ENCODE measurements at places on chromosomes 3 and 15.
A peak's percentile ranks its signal among the peaks of the same experiment; 100 is the strongest.

- H3K4me1 ChIP-seq, result peaks cover 14% of the 10 kb centered on the region
- peak; percentile 26 for DNase-seq
- no peaks in the 10 kb centered on the region for H3K27me3 ChIP-seq
- H3K36me3 ChIP-seq, result no peaks in the 10 kb centered on the region
- no peak overlapping the region for H3K27ac ChIP-seq
These were observed 353.3 kb downstream of the LPP start for GRCh38 chr3:188507244-188507720.

DNA sequence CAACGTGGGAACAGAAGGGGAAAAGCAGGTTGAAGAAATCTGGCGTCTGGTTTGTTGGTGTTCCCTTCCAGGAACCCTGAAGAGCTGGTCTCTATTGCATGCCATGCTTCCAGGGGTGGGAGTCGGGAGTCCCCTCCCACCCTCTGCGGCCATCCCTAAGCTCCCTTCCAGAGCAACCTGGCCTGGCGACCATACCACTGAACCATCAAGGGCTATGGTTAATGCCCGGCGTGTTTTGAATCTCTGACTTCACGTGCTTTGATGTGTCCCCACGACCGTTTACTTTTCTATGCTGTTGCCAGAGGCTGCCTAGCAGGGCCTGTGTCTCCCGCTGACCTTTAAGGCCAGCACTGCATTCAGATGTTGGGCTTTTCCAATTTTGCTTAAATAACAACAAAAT, 696 bp upstream of the SNRK start:
- H3K27ac ChIP-seq, result no peak overlapping the region
- peaks cover 36% of the 10 kb centered on the region for H3K4me1 ChIP-seq
- DNase-seq, result peak; percentile 25
- peak overlapping the region; percentile 69 for H3K4me3 ChIP-seq

DNA sequence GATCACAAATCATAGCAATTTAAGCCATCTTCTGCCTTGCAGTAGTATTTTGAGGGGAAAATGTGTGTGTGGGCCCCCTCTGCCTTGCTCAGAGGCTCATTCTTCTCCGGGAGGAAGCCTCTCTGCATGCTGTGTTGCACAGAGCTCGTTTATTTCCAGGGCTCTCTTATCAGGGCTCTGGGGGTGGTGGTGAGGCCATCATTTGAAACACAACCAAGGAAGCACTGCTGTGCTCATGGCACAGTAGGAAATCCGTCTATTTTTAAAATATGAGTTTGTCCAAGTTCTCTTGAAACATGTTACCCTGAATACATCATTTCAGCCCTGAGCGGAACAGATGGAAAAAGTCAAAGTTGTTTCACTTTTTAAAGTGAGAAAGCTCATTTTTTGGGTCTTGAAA, 369.0 kb upstream of the CFAP20DC start:
- H3K27ac ChIP-seq, result no peak overlapping the region
- no peaks in the 10 kb centered on the region for H3K27me3 ChIP-seq
- peaks cover 1% of the 10 kb centered on the region for H3K4me1 ChIP-seq
- no peaks in the 10 kb centered on the region for H3K36me3 ChIP-seq
- no peak for DNase-seq

- no peak overlapping the region for H3K4me3 ChIP-seq
- H3K36me3 ChIP-seq, result no peaks in the 10 kb centered on the region
- H3K4me1 ChIP-seq, result peaks cover 4% of the 10 kb centered on the region
- no peak for DNase-seq
- H3K27me3 ChIP-seq, result no peaks in the 10 kb centered on the region
- no peak overlapping the region for H3K27ac ChIP-seq
These were observed 30.2 kb downstream of the TTBK2 start for GRCh38 chr15:42890161-42890913.

GRCh38 chr3:110067527-110067926, 730.2 kb upstream of the DPPA4 start:
- no peaks in the 10 kb centered on the region for H3K4me1 ChIP-seq
- H3K27me3 ChIP-seq, result no peaks in the 10 kb centered on the region
- no peaks in the 10 kb centered on the region for H3K36me3 ChIP-seq
- H3K4me3 ChIP-seq, result no peak overlapping the region

DNA sequence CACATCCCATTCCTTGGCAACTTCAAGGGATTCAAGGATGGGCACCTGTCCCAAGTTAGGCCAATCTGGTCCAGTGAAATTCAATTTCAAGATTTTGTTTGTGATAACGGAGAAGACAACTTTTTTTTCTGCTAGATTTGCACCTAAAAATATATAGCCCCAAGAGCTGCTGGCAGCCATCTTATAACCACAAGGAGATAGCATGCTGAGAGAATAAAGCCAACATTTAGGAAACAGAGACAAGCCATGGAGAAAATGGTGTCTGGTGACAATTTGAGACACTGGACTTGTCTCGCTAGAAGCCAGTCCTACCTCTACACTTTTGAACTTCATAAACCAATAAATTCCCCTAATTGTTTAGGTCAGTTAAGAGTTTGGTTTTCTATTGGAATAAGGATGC, 5.4 kb downstream of the PARL start:
- H3K4me1 ChIP-seq, result peaks cover 12% of the 10 kb centered on the region

- H3K4me1 ChIP-seq, result no peaks in the 10 kb centered on the region
- DNase-seq, result no peak
- no peak overlapping the region for H3K4me3 ChIP-seq
- H3K27me3 ChIP-seq, result no peaks in the 10 kb centered on the region
These were observed 45.1 kb upstream of the TPM1 start for GRCh38 chr15:62997441-62997840.

DNA sequence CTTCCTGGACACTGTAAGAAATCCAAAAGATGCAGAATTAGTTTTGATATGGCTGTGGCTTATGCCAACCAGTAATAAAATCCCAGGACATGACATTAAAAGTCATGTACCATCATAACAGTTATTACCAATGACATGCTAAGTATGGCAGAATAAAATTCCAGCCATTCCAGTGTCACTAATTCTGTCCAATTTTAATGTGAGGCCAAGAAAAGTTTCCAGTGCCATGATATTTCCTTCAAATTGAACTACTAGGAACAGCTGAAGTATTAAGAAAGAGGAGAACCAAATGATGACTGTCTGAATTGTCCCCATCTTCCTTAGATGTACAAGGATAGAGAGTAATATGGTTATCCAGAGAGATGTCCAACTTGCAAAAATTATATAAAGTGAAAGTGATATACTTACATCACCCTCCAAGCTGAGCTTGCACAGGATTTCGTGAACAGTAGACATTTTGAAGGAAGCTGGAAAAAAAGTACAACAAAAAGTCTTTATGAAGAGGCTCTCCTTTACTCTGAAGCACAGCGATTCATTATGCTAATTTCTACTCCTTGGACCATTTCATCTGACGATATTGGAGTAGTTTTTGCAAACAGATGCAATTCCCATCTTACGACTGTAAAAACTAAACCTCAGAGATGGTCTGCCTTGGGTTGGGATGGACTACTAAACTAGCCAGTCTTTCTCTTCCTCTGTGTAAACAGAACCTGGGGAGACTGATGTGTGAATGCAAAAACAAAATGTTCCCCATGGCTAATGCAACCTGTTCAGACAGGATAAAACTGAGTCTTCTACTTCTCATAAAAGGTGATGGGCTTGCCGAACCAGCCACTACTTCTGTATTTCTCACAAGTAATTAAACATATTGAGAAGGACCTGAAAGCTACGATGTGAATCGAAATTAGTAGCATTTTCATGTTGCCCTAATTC, 11.9 kb downstream of the ANXA2 start:
- no peak for DNase-seq
- H3K4me1 ChIP-seq, result no peaks in the 10 kb centered on the region
- H3K4me3 ChIP-seq, result no peak overlapping the region
- H3K27ac ChIP-seq, result no peak overlapping the region
- H3K36me3 ChIP-seq, result peaks cover 7% of the 10 kb centered on the region

DNA sequence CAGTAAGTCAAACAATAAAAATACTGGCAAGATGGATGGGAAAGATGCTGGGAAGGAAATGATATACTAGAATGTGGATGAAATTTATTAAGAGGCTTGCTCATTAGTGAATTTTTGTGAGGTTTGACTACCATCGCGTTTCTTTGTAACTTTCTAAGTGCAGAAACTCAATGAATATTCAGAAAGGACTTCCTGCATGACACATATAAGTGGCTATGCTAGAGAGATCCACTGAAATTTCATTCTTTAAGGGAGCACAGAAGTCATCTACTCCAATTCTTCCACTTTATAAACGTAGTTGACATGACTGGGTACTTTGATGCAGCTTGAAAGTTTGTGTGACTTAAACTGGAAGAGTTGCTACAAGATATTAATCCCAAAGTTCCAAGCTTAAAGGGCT, 88.0 kb downstream of the SHQ1 start:
- no peaks in the 10 kb centered on the region for H3K27me3 ChIP-seq
- peaks cover 28% of the 10 kb centered on the region for H3K4me1 ChIP-seq
- H3K27ac ChIP-seq, result no peak overlapping the region
- no peaks in the 10 kb centered on the region for H3K36me3 ChIP-seq
- H3K4me3 ChIP-seq, result no peak overlapping the region

- no peak overlapping the region for H3K4me3 ChIP-seq
- no peak overlapping the region for H3K27ac ChIP-seq
These were observed 50.1 kb upstream of the UBE2E2 start for GRCh38 chr3:23152989-23153388.

GRCh38 chr3:8784676-8785435, 15.4 kb upstream of the OXTR start:
- no peak for DNase-seq
- H3K36me3 ChIP-seq, result no peaks in the 10 kb centered on the region
- no peak overlapping the region for H3K4me3 ChIP-seq
- no peaks in the 10 kb centered on the region for H3K27me3 ChIP-seq
- H3K27ac ChIP-seq, result no peak overlapping the region

DNA sequence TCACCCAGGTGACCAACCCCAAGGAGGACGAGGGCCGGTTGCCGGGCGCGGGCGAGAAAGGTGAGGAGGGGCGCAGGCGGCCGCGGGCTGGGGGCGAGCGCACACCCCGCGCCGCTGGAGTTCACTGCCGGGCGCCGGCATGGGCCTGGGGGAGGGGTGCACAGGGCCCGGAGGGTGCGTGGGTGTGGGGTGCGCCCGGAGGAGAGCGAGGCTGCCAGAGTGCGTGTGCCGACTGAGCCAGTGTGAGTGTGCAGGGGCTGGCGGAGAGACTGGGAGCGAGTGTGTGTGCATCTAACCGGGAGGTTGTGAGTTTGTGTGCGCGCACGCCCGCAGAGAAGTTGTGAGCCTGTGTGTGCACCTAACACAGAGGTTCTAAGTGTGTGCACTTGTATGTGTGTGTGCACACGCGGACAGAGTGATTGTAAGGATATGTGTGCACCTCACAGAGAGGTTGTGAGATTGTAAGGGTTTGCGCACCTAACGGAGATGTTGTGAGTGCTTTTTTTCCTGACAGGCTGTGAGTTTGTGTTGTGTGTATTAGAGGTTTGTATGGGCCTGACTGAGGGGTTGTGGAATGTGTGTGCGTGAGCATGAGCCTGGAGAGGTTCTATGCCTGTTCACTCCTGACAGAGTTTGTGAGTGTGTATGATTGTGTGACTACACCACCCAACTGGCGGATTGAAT, 681 bp downstream of the CTDSPL start:
- H3K27ac ChIP-seq, result no peak overlapping the region
- peak; percentile 20 for DNase-seq
- H3K4me1 ChIP-seq, result peaks cover 12% of the 10 kb centered on the region
- no peak overlapping the region for H3K4me3 ChIP-seq
- peaks cover 2% of the 10 kb centered on the region for H3K27me3 ChIP-seq
- H3K36me3 ChIP-seq, result no peaks in the 10 kb centered on the region

DNA sequence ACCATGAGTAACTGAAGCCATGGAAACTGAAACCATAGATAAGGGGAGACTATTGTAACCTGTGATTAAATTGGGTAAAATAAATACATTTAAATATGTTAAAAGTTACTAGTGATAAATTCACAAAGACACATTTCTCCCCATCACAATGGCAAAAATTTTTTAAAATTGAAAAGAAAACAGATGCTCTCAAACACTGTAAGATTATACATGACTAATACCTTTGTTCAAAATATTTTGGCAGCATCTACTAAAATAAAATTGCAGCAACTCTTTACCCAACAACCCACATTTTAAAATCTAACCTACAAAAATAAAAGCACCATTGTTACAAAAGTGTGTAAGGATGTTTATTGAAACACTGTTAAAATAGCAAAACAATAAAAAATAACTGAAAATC, 93.3 kb downstream of the CLASP2 start:
- DNase-seq, result no peak
- no peak overlapping the region for H3K27ac ChIP-seq
- no peak overlapping the region for H3K4me3 ChIP-seq
- no peaks in the 10 kb centered on the region for H3K27me3 ChIP-seq
- peaks cover 20% of the 10 kb centered on the region for H3K36me3 ChIP-seq
- H3K4me1 ChIP-seq, result no peaks in the 10 kb centered on the region

- no peaks in the 10 kb centered on the region for H3K27me3 ChIP-seq
- no peak overlapping the region for H3K4me3 ChIP-seq
- no peaks in the 10 kb centered on the region for H3K36me3 ChIP-seq
- H3K4me1 ChIP-seq, result no peaks in the 10 kb centered on the region
- H3K27ac ChIP-seq, result no peak overlapping the region
- DNase-seq, result no peak
These were observed 358.1 kb upstream of the TRIM42 start for GRCh38 chr3:140319739-140320138.

Measured in B cell (primary cell).